ENCODE measurements at places on chromosomes 2 and 18.

DNA sequence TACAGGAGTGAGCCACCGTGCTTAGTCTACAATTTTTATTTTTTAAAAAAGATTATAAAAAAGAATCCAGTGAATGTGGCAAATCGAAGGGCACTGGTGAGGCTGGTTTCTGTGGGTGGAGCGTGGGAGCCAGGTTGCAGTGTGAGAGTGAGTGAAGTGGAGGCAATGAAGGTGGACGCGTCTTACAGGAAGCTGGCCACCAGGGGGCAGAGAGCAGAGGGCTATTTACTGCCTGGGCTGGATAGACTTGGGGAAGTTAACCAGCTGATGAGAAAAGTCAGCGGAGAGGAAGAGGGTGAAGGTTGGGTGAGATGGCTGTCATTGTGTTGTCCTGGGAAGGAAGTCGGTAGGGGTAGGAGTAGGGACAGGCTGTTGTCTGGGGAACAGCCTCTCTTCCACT is 6.8 kb downstream of the SCTR start:
- H3K27me3 ChIP-seq: peaks cover 2% of the 10 kb centered on the region
- no peak overlapping the region for H3K27ac ChIP-seq
- H3K4me3 ChIP-seq: no peak overlapping the region
- H3K4me1 ChIP-seq: peaks cover 3% of the 10 kb centered on the region
- no peaks in the 10 kb centered on the region for H3K36me3 ChIP-seq

DNA sequence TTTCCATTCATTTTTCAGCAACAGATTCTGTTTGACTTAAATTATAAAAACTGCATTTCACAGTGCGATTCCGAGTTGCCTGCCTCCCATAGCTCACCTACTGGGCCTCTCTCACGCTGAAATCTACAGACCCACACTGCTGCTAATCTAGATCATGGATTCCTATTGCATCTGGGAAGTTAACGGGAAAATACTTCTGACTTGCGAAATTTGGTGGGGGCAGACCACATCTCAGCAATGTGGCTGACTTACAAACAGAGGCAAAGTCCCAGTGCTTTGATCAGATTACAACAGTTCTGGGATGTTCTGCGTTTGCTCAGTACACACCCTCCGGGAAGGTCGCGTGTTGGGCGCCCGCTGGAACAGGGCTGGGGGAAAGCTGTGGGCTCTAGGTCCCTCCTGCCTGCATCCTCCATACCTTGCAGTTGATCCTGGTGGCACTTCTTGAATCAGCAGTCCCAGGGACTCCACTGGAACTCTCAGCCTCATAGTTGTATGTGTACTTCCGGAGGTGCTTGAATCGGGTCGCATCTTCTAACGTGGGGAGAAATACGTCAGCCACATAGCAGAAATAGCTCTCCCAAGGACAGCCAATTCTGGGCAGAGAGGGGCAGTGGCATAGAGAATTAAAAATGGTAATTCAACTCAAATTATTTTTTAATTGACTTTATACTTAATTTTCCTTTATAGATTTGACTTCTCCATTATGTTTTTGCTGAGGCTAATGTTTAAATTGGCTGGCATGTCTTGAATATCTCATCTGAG is 1.7 kb downstream of the APOB start:
- peak overlapping the region; percentile 2 for H3K27ac ChIP-seq
- H3K4me3 ChIP-seq: no peak overlapping the region
- peaks cover 8% of the 10 kb centered on the region for H3K27me3 ChIP-seq
- peaks cover 28% of the 10 kb centered on the region for H3K4me1 ChIP-seq
- peaks cover 15% of the 10 kb centered on the region for H3K36me3 ChIP-seq

DNA sequence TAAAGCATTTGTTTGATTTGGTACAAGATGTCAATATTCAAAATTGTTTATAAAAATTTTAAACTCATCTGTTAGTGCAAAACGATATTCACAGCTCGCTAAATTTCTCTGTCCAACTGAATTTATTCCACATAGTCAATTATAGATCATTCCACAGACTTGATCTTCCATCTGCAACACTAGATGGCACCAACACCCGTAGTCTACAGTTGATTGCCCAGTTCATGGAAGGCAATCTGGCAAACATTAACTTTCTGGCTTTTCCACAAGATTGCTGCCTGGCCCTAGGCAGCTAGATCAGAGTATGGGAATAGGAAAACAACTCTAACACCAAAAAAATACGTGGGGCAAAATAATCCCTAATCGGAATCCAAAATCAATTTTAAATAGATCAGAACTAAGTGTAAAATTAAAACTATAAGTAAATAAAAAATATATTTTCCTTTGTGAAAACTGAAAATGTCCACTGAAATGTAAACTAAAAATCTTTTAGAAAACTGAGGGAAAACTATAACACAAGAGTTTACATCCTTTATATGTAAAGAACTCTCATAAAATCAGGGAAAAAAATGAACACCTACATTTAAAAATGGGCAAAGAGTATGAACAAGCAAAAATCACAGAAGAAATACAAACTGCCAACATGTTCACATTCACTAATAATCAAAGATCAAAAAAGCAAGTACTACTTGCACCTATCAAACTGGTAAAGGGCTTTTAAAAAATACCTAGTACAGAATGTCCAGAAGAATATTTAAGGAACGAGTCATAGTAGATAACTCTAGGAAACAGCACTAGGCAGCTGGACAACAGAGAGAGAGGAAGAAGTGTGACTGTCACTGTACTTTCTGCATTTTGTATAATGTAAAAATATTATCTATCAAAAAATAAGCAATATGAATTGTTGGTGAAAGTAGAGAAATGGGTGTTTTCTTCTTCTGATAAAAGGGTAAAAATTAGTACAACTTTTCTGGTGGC is 35.0 kb downstream of the RTN4 start:
- no peak overlapping the region for H3K4me3 ChIP-seq
- peaks cover 4% of the 10 kb centered on the region for H3K36me3 ChIP-seq
- H3K27me3 ChIP-seq: peaks cover 2% of the 10 kb centered on the region
- DNase-seq: peak; percentile 32

GRCh38 chr2:46876741-46877384 is 38.7 kb downstream of the MCFD2 start:
- no peak for DNase-seq
- no peaks in the 10 kb centered on the region for H3K36me3 ChIP-seq
- no peaks in the 10 kb centered on the region for H3K4me1 ChIP-seq
- H3K4me3 ChIP-seq: no peak overlapping the region

DNA sequence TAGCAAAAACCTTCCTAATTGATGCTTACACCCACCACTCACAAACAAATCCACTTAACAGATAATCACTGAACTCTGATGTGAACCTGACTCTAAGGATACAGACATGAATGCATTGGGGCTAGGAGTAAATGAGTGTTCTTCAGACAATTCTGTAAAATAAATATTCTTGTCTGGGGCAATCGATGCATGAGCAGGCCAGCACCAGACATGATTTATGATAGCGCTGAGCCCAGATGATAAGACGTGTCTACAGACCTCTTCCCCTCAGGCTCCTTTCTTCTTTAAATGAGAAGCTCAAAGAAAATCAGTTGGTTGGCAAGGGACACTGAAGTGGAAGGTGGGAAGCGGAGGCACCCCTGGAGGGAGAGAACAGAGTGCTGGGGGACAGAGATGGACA is 27.3 kb upstream of the BIN1 start:
- no peaks in the 10 kb centered on the region for H3K36me3 ChIP-seq
- peaks cover 6% of the 10 kb centered on the region for H3K27me3 ChIP-seq
- no peak overlapping the region for H3K4me3 ChIP-seq
- no peak for DNase-seq
- peaks cover 11% of the 10 kb centered on the region for H3K4me1 ChIP-seq

DNA sequence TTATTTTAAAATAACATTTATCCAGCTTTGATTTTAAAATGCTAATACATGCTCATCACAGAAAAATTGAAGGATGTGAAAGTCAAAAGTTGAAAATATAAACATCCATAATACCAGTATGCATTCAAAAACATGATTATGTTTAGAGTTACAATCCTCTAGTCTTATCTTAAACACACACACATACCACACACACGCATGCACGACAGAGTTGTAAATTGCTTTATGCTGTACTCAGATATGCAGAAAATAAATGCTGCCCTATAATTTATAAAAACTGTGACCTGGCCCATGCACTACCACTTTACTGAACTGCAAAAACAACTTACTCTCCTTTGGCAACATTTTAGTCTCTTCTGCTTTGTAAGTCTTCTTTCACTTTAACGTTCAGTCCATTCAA is 793.0 kb upstream of the FANCL start:
- DNase-seq: no peak
- no peaks in the 10 kb centered on the region for H3K27me3 ChIP-seq
- H3K27ac ChIP-seq: no peak overlapping the region
- H3K4me3 ChIP-seq: no peak overlapping the region
- H3K36me3 ChIP-seq: no peaks in the 10 kb centered on the region

- H3K27me3 ChIP-seq: peaks cover 24% of the 10 kb centered on the region
- peak overlapping the region; percentile 79 for H3K4me3 ChIP-seq
- H3K27ac ChIP-seq: no peak overlapping the region
- peaks cover 7% of the 10 kb centered on the region for H3K36me3 ChIP-seq
- peak; percentile 11 for DNase-seq
Measured at GRCh38 chr2:232927032-232927792, 57.1 kb downstream of the SNORC start.

- H3K27me3 ChIP-seq: peaks cover 2% of the 10 kb centered on the region
- no peaks in the 10 kb centered on the region for H3K36me3 ChIP-seq
- peaks cover 3% of the 10 kb centered on the region for H3K4me1 ChIP-seq
Measured at GRCh38 chr2:223788826-223789225, 48.6 kb downstream of the AP1S3 start.

DNA sequence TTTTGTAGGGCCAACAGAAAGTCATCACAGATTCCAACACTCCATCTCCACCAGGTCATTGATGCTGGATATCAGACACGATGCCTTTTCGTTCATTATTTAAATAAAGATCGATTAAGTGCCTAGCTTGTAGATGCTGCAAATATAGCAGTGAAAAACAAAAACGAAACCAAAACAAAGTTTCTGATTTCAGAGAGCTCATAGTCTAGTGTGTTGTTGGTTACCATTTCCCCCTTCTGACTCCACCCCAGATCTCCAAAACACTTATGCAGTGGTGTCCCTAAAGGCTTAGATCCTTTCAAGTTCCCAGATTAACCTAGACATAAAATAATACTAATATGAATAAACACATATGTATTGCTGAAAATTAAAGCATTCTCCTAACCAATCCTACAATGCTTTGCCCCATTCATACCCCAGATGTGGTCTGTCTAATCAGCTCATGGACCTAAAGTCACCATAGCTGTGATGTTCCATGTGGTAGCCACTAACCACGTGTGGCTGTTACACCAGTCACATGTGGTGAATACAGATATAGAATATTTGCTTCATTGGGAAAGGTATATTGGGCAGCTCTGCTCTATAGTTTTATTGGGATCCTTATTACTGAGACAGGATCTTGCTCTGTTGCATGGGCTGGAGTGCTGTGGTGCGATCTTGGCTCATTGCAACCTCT is 787.2 kb downstream of the TDRD15 start:
- no peak overlapping the region for H3K4me3 ChIP-seq
- no peaks in the 10 kb centered on the region for H3K4me1 ChIP-seq
- H3K36me3 ChIP-seq: no peaks in the 10 kb centered on the region

DNA sequence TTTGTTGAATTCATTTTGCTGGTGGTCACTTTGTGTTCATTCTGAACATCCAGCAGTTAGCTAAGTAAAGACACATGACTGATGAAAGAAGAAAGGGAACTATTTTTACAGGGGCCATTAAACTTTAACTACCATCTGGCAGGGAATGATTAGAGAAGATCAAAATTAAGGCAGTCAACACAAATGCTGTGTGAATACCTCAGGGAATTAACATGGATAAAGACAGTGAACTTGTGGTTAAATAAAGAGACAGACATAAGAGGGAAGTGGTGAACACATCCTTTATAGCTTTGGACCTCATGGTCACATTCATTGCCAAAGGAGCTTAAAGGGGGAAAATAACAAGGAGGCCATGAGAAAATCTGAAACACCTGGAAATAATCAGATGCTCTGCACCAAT is 52.6 kb upstream of the ATP5MC3 start:
- H3K4me3 ChIP-seq: no peak overlapping the region
- no peaks in the 10 kb centered on the region for H3K4me1 ChIP-seq
- no peak for DNase-seq
- no peaks in the 10 kb centered on the region for H3K27me3 ChIP-seq
- peaks cover 5% of the 10 kb centered on the region for H3K36me3 ChIP-seq

- H3K36me3 ChIP-seq: no peaks in the 10 kb centered on the region
- no peaks in the 10 kb centered on the region for H3K27me3 ChIP-seq
- no peak overlapping the region for H3K4me3 ChIP-seq
- peaks cover 5% of the 10 kb centered on the region for H3K4me1 ChIP-seq
- no peak overlapping the region for H3K27ac ChIP-seq
- no peak for DNase-seq
Measured at GRCh38 chr2:153495725-153496124, 17.2 kb upstream of the RPRM start.

DNA sequence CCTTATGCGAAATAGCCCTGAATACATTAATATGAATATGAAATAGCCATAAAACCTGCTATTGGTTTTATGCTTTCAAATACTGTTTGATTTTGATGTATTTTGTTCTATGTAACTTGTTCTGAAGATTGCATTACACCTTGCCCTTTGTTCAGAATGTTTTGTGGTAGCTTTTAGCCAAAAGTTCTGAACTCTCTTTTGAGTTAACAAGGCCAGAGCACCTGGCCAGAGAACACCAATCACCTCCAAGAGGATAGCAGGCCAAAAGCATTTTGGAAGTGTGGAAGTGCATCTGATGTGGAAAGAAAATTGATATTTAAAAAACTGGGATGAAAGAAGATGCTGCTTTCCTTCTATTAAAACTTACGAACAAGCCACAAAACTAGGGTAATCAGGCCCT is 86.6 kb upstream of the PGAP1 start:
- no peak overlapping the region for H3K4me3 ChIP-seq
- H3K4me1 ChIP-seq: peaks cover 7% of the 10 kb centered on the region
- H3K36me3 ChIP-seq: no peaks in the 10 kb centered on the region
- no peaks in the 10 kb centered on the region for H3K27me3 ChIP-seq
- no peak for DNase-seq

GRCh38 chr18:46073474-46074331 is 1.6 kb upstream of the PSTPIP2 start:
- DNase-seq: peak; percentile 68
- H3K4me1 ChIP-seq: peaks cover 4% of the 10 kb centered on the region
- peaks cover 7% of the 10 kb centered on the region for H3K27me3 ChIP-seq
- H3K36me3 ChIP-seq: no peaks in the 10 kb centered on the region

- no peak overlapping the region for H3K4me3 ChIP-seq
- peaks cover 1% of the 10 kb centered on the region for H3K27me3 ChIP-seq
- H3K27ac ChIP-seq: no peak overlapping the region
- DNase-seq: no peak
Measured at GRCh38 chr2:109446278-109447131, 167.3 kb downstream of the SEPTIN10 start.
